ENCODE measurements at places on chromosomes 5 and 9. TPM values are rescaled to one million over a fixed set of nuclear protein-coding genes. Genes with fewer than 3 reads are reported as not detected.

DNA sequence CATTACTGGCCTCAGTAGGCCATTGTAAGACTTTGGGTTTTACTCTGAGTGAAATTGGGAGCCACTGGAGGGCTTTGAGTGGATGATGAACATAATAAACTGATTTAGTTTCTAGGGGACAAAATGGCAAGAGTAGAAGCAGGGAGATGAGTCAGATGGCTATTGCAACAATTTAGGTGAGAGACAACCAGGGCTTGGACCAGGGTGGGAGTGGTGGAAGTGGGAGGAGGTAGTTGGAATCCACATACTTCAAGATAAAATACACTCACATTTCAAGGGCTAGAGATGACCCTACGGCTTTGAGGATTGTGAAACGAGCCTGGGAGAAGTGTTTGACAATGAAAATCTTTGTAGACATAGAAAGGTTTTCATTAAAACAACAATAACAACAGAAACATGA lies 136.3 kb downstream of the ACTBL2 start:
- no peak for DNase-seq

- DNase-seq, result no peak
These were observed 99.6 kb downstream of the BASP1 start for GRCh38 chr5:17316970-17317459.

DNA sequence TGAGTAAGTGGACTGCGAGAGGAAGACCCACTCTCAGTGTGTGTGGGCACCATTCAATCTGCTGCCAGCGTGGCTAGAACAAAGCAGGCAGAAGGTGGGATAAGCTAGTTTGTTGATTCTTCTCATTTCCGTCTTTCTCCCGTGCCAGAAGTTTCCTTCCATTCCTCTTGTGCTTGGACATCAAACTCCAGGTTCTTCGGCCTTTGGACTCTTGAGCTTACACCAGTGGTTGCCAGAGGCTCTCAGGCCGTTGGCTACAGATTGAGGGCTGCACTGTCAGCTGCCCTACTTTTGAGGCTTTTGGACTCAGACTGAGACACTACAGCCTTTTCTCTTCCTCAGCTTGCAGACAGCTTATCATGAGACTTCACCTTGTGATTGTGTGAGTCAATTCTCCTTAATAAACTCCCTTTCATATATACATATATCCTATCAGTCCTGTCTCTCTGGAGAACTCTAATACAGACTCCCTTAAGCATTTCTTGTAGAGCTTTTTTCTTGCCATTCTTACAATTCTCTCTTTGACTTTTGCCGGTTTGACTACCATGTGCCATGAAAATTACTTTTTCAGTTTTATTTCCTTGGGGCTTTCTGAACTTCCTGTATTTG lies 494.9 kb downstream of the PRR16 start:
- no peak for DNase-seq

The LHX3 gene
- total RNA-seq, result 0.17 TPM
